Cerebellar nuclear complex (tissue), 1 donor: ENCODE measurements at places on chromosomes 12 and 14.

- no peak for DNase-seq
Observed at GRCh38 chr12:108910336-108910735, 30.4 kb downstream of the DAO start.

DNA sequence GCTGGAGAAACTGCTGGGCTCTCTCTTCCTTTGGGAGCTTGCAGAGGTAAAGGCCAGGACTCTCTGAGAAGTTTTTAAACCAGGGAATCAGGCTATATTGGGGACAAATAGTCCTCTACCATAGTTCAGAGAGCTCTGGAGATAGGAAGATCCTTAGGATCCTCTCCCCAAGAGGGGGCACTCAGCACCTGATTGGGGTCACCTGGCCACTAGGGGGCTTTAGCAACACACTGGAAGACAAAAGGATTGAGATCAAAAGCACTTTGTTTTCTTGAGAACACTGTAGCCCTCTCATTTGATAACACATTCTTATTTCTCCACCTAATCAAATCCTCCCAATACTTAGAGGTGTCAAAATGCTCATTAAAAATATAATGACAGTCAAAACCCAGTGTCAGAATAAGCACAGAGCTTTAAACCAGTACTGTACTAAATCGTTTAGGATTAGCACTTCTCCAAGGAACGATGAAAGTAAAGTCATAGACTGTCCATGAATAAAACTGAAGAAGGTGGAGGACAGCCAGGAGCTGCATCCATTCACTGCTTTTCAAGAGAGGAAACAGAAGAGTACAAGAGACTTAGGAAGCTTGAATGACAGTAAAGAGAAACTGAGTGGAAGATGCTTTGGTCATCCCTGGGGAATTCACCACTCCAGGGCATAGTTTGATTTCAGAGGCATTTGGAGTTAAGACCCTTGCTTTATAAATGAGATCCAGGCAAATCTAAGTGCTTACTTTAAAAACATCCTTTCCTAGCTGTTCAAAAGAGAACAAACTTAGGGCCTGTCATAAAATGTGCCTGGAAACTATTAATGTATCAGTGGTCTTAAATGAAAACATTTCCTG lies 26.5 kb downstream of the BMP4 start:
- no peak for DNase-seq

DNA sequence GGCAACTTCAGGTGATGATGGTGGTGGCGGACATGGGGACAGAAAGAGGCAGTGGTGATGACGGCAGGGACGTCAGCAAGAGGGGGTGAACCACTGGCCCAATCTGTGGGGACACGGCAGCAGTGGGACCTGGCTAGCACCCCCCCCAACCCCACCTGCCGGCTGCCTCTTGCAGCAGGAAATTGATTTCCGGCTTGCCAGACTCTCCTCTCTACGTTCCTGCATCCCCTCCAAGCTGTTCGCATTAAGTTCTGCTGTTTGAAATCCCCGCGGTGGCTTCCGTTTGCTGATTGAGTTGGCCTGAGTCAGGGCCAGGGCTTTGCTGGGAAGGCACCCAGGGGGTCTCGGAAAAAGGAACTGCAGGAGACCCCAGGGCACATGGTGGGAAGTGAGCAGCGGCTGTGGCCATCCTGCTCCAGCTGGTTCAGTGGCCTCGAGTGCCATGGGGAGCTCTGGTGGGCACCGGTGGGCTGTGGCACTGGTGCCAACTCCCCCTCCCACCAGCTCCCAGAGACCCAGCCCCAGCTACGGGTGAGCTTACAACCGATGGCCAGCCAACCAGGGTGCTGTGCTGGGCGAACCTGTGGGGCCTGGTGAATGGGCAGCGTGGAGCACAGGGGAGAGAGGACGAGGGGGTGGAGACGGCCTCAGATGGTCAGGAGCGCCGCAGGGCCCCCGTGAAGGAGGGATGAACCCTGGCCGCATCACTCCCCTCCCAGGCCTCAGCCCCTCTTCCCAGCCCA lies 14.6 kb upstream of the NUDT14 start:
- no peak for DNase-seq

DNA sequence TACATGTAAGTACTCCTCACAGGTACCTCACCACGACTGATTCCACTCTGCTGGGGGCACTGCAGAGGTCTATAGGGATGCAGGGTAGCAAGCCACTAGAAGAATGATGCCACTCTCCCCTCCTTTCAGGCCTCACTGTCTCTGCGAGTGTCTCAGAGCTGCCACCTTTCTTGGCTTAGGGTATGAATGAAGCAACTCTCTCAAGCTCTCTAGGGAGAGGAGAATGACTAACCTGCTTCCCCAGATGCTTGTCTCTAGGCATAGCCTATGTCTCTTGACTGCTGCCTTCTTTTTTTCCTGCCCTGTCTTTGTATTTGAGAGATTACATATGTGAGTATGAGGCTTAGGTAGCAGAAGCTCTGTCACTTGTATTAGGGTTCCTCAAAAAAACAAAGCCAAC lies 566.5 kb upstream of the ATP2B1 start:
- DNase-seq: no peak

DNA sequence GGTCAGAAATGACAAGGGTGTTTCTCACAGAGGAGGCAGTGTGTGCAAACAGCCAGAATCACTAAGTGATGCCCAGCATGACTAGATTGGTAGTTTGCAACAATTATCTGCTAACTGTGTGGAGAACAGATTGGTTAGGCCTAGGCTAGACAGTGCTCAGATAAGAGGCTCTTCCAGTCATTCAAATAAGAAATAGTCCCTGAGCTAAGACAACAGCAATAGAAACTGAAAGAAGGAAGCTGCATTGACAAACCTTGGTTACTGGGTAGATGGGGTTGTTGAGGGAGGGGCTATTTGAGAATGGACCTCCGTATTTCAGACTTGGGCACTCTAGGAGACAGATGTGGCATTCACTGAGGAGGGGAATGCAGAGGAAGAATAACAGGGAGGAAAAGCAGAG lies 255.0 kb upstream of the NPAS3 start:
- DNase-seq: no peak

GRCh38 chr12:119082016-119082415 lies 96.7 kb upstream of the HSPB8 start:
- no peak for DNase-seq

DNA sequence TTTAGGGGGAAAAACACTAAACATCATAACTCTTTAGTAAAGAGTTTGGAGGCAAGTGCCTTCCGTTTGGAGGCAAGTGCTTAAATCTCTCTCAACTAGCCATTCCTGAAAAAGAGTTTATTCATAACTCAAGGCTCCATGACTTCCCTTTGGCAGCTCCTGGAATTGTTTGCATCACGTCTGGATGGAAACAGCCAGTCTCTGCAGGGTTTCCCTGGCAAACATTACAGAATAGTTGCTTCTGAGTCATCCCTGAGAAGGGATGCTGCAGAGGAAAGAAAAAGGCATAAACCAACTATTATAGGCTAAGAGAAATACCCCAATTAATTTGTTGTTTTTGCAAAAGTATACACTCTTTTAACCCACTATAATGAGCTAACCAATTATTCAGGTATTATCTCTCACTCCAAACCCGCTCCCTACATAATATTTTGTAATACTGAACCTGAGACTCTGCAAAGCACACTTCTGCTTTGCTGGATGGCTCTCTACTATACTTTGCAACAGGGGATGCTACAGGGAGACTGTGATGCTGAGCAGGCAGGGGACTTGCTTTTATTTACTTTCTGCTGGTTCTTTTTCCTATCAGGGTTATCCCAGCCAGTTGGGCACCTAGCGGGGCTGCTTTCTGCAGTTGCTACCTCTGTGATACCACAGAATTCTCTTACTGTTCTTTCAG lies 497.7 kb downstream of the FUT8 start:
- DNase-seq: no peak

DNA sequence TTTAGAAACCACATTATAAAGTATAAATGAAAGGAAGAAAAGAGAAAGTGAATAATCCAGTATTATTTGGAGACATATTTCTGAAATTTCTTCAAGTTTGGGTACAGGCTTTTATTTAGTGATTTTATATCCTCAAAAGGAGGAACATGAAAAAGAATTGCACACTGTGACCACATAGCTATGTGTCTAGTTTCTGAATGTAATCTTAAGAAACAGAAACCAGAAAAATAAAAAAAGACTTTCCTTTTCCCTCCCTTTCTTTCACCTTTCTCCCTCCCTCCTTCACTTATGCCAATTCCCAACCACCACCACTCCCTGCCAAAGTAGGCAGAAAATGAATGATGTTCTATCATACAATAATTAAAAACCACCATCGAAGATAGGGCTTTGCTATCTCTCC lies 189.6 kb downstream of the PRKD1 start:
- no peak for DNase-seq

DNA sequence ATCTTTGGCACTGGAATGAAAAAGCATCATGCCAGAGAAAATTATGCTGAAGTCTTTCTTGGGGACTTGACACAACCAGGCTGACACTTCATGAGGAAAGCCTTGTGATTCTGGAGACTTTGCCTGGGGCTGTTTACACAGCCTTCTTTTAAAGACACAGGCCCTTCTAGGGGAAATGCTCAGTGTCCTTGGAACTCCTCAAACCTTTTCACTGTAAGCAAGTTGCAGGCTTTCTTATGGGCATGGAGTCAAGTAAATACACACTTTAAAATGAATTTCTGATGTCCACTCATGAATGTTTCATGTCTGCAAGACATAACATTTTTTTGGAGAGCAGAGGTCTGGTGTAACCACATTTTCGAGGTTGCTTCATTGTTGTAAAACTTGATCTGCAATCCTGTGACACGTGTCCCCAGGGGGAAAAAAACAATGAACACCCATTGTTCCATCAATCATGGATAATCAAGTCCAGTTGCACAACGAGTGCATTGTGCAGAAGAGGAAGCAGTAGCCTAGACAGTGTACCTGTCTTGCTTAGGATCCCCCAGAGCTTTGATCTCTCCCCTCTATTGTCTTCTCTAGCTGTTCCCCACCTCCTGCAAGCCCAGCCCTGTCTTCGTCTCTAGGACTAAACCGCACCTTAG lies 155.1 kb upstream of the PRICKLE1 start:
- DNase-seq: no peak

GRCh38 chr14:100031506-100032281 lies 33.5 kb upstream of the EVL start:
- DNase-seq: no peak

GRCh38 chr12:79055926-79056674 lies 191.5 kb downstream of the SYT1 start:
- no peak for DNase-seq

GRCh38 chr14:50676814-50677516 lies 8.9 kb upstream of the SAV1 start:
- DNase-seq: no peak

DNA sequence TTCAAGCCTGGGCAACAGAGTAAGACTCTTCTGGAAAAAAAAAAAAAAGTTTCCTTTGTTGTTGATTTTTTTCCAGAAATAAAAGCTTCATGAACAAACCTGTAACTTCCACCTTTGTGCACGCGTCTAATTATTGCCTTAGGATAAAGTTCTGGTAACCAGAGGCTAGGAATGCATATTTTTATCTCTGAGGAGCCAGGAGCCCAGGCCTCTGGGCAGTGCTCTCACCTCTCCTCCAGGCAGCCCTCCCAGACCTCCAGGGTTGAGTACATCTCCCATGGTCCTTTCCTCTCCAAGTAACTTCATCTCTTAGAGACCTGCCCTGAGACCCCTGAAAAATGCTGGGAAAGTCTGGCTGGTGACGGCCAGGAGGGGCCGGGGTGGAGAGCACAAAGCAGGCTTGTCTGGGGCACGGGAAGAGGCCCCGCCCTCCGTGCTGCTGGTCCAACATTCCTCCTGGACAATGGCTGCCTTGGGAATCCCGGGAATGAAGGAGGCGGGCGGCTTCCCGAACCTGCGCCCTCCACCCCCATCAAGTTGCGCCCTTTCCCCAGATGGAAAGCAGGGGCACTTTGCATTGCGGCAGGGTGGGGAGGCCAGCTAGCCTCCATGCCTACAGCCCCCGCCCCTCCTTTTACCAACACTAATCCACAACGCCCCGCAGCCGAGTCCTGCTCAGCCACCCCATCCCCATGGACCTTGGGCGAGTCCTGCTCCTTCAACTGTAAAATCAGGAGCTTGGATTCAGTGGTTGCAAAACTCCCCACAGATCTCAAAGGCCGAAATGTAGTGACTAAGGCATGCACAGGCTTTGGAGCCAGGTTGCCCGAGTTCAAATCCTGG lies 7.3 kb upstream of the FIGNL2 start:
- no peak for DNase-seq

GRCh38 chr12:70772836-70773235 lies 135.6 kb upstream of the PTPRB start:
- DNase-seq: no peak

GRCh38 chr12:12586879-12587675 lies 24.4 kb upstream of the DUSP16 start:
- no peak for DNase-seq

GRCh38 chr12:40615590-40615989 lies 76.6 kb upstream of the CNTN1 start:
- no peak for DNase-seq

DNA sequence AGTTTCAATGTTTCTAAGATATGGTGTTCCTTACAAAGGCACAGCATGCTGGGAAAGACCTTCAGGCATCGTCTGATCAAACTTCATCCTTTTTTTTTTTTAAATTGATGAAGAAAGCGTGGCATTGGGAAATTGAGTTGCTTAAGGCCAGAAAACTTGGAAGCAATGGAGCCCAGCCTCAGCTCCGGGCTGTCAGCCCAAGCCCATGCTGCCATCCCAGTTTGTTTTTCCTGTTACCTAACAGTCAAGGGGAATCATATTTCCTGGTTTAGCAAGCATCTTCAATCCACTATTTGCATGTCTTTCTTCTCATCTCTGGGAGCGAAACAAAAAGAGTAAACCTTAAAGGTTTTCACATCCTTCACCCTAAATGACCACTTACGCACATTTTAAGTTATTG lies 200.2 kb downstream of the CHST11 start:
- no peak for DNase-seq

DNA sequence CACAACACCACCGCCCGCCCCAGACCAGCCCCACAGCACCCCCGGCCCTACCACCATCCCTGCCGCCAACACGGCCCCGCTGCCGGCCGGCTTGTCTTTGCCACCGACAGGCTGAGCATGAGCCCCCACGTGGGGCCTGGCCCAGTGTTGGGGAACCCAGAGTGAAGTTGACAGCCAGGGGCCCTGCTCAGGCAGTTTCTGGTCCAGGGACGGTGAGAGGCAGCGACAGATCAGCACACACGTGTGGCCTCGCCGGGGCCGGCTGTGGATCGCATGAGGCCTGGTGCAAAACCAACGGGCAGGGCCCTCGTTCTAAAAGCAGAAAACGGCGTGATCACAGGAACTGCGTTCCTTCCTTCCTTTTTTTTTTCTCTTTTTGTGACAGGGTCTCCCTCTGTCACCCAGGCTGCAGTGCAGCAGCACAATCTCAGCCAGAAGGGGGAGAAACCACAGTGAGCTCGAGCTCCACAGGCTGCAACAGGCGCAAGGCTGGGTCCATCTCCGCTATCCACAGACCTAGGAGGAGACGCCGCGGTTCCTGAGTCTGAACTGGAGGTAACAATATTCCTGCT lies 50.5 kb upstream of the FBRSL1 start:
- no peak for DNase-seq
